Mesenteric fat pad (tissue), 1 donor: ENCODE measurements at places on chromosomes 3 and 15.

- DNase-seq = peak; percentile 76
Measured at GRCh38 chr3:45553469-45553974, 41.0 kb upstream of the LIMD1 start.

GRCh38 chr15:43975326-43975725 is 148.5 kb downstream of the WDR76 start:
- DNase-seq = no peak

DNA sequence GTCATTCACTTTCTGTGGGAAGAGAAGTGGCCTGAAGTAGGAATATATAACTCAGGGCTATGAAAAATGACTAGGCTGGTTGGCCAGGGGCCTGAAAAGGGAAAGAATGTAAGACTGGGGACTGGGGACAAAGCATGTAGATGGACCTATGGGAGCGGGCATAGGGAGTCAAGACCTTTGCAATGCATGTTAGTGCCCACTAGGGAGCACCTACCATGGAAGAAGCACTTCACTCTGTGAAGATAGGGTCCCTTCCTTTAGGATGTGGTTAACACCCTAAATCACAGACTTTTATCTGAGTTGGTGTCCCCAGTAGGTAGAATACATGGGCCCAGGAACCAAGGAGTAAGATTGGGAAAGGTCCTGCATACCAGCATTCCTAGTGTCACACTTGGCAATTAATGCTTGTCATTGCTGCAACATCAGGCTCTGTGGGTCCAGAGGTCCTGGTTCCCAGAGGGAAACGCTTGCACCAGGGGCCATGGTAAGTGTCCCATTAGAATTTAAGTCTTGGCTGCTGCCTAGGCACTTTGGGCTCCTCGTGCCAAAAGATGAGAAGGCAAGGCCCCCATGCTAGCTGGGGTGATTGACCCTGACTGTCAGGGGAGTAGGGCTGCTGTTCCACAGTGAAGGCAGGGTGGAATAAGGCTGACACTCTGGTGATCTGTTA is 79.6 kb downstream of the CRYGS start:
- no peak for DNase-seq

DNA sequence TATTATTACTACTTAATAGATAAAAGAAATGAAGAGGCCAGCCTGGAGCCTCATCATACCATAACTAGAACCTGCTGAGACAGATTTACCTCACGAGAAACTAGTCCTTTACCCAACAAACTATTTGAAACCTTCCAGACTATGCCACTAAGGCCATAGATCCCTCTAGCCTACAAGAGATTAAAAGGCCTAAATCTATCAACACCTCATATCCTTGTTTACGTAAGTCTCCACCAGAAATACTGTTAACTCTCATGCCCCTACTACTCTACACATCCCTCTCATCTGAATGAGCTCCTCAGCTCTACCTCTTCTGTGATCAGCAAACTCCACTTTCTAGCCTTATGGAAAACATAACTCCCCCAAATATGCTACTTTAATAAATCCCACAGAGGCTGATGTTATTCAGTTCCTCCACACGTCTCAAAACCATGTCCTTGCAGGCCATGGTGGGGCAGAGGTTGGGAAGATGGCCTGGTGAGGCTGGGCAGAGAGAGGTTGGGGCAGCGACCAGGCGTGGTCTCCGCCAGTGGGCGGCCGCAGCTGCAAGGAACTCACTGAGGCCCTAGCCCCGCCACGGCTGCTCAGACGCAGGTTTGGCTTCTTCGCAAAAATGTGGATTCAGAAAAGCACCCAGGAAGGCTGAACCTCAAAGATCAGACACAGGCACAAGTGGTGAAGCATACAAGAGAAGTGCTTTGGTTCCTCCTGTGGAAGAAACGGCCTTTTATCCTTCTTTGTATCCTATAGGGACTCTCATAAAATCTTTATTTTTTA is 65.8 kb downstream of the GSK3B start:
- no peak for DNase-seq

- no peak for DNase-seq
Measured at GRCh38 chr15:82060817-82061216, 15.0 kb upstream of the MEX3B start.

DNA sequence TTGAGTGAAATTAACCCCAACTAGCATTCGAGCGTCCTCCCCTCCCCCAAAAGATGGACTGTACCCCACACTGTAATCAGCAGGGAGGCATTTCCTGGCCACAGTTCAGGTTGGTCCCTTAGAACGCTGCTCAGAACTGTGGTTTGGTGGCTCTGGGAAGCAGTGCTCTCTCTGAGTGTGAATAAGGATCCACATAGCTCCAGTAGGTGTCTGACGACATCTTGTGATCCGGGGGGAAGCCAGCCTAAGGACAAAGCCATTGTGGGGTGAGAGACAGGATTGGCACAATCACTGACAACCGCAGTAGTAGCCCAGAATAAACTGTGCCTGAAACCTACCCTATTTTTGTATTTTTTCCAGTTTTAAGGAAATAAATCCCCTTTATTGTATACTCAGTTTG is 125.3 kb downstream of the IGF1R start:
- DNase-seq = no peak

GRCh38 chr15:74716651-74717050 is 8.7 kb downstream of the CYP1A1 start:
- no peak for DNase-seq

- DNase-seq = no peak
Measured at GRCh38 chr15:85709250-85709649, 85.5 kb downstream of the KLHL25 start.

DNA sequence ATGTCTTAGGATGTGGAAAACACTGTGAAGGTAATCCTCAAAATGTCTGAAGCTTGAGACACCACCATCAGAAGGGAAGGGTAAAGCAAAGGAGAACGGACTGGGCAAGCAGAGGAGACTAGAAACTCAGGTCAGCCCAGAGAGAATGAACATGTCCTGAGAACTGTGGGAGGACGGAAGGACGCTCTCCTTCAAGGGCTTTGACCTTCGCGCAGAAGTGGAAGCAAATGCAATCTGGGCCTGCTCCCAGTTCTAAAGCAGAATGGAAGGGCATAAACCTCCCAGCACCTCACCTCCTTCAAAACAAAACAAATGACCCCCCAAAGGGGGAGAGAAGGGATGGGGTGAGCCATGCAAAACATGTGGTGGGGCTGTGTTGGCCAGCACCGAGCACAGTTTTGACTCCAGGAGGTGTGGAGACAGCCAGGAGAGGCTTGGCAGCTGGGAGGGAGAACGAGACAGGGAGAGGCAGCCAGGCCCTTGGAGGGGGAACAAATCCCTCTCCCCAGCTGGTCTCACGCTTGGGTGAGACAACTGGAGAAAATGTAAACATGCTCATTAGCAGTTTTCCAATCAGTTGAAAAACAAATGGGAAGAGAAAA is 222.4 kb upstream of the WNT5A start:
- DNase-seq = no peak

DNA sequence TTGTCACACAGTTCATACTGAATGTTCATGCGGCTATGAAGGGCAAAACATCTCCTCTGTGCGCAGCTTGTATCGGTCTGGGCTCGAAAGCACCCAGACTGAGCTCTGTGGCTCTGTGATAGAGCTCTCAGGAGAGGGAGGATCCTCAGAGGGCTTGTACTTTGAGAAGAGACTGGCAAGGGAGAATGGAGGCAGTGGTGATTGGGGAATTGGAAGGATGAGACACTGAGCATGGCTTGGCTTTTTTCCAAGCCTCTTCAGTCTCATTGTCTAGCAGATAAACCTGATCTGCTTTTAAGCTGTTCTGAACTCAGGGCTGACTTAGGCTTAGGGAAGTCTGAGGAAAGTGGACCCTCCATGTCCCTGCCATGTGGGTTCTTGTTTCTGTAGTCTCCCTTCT is 43.0 kb downstream of the RAD54L2 start:
- DNase-seq = no peak

DNA sequence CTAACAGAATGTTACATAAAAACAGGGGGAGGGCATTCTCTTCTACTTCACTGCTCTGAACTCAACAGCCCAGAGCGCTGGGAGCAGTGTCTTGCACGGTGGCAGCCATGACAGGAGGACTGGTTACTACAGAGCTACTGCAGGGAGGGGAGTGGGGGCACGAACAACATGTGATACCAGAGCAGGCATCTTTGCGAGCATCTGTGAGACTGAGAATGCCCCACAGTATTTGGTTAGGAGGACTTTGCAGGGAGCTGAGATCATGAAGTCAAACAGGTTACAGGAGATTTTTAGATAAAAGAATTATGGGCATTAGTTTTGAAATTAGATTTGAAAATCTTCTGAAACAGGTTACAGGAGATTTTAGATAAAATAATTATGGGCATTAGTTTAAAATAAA is 58.8 kb upstream of the GOLGA8B start:
- DNase-seq = no peak

DNA sequence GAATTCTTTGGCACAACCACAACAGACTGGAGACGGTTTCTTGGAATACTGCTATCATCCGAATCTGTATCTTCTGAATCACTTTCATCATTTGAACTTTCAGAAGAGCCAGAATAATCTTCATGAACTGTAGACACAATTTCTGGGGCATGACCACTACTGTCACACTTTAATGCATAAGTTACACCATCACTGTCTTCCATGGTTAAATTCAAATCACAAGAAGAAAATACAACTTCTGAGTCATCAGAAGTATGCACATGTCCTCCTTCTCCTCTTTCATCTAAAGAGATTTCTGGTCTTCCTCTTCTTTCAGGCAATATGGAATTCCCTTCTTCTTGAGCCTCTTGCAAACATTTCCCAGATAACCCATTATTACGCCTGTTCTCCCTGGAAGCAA is 42.5 kb downstream of the SETD2 start:
- no peak for DNase-seq

DNA sequence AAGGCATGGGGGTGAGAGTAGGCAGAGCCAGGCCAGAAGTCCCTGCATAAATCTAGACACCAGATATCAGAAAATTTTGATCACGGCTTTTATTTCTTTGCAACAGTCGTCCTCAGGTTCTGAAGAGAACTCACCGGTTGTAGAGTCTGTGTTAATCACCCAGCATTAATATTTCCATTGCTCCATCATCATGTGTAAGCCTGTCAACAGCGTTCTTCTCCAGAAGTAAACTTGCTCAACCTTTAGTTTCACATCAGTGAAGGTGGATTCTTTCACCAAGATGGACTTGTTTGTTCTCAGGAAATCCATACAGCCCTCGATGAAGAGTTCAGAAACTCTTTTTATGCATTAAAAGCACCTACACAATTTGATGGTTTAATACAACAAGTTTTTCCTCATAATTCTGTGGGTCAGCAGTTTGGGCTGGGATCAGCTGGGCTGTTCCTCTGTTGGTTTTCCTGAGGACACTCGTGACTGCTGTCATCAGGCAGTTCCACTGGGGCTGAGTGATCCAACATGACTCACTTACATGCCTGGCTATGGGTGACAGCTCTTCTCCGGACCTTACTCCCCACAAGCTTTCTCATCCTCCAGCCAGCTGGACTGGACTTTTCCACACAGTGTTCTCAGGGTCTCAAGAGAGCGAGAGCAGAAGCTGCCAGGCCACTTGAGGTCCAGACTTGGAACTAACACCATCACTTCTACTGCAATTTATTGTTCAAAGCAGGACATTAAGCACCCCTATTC is 303.4 kb downstream of the ZNF621 start:
- no peak for DNase-seq

- DNase-seq = no peak
Measured at GRCh38 chr15:78272776-78273175, 8.4 kb downstream of the DNAJA4 start.

- DNase-seq = no peak
Measured at GRCh38 chr3:179000144-179000543, 71.5 kb downstream of the ZMAT3 start.

- no peak for DNase-seq
Measured at GRCh38 chr3:10570196-10570946, 65.0 kb upstream of the ATP2B2 start.

GRCh38 chr3:115670911-115671310 is 47.6 kb downstream of the GAP43 start:
- DNase-seq = no peak

GRCh38 chr3:118526758-118527513 is 507.7 kb downstream of the IGSF11 start:
- no peak for DNase-seq

- DNase-seq = no peak
Measured at GRCh38 chr15:33074212-33074611, 120.3 kb downstream of the FMN1 start.

- DNase-seq = no peak
Measured at GRCh38 chr3:124318656-124319055, 326.7 kb upstream of the ROPN1 start.

- DNase-seq = no peak
Measured at GRCh38 chr15:40064231-40064894, 25.4 kb upstream of the SRP14 start.

GRCh38 chr3:115626006-115626409 is 2.7 kb downstream of the GAP43 start:
- DNase-seq = no peak

DNA sequence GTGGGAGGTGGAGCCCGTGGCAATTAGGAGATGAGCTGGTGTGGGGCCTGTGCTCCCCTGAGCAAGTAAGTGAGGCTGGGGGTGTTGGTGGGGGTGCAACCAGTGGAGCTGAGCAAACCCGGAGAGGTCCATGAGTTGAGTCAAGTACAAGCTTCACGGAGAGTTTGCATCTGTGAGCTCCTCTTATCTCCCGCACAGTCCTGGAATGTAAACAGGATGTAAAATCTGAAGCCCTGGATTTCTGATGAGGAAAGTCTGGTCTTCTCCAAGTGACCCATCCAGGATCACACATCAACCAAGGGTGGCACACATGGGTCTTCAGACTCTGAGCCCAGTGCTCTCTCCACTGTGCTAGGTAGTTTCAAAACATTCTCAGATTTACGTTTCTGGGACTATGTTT is 67.8 kb downstream of the LSM3 start:
- DNase-seq = no peak
